IPS-NIHi11 (cell line): ENCODE measurements at places on chromosomes 3 and 15.

DNA sequence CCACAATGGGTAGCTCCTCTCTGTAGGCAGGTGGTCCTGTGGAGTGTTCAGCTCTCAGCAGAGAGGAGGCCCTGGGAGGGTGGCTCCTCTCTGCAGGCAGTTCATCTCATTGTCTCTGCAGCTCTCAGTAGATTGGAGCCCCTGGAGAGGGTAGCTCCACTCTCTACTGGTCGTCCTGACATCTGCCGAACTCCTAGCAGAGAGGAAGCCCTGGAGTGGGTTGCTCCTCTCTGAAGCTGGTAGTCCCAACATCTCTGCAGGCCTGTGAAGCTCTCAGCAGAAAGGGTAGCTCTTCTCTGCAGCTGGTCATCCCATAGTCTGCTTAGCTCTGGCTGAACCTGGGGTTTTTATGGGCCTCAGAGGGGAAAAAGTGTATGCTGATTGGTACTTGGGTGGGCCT is 50.8 kb downstream of the EFCAB12 start:
- DNase-seq: no peak

GRCh38 chr3:33834096-33834453 is 35.6 kb downstream of the PDCD6IP start:
- no peak for DNase-seq

- no peak for DNase-seq
These were observed 21.1 kb upstream of the MEIS2 start for GRCh38 chr15:37121492-37121891.

GRCh38 chr3:195559723-195560409 is 16.7 kb upstream of the PPP1R2 start:
- DNase-seq: no peak

DNA sequence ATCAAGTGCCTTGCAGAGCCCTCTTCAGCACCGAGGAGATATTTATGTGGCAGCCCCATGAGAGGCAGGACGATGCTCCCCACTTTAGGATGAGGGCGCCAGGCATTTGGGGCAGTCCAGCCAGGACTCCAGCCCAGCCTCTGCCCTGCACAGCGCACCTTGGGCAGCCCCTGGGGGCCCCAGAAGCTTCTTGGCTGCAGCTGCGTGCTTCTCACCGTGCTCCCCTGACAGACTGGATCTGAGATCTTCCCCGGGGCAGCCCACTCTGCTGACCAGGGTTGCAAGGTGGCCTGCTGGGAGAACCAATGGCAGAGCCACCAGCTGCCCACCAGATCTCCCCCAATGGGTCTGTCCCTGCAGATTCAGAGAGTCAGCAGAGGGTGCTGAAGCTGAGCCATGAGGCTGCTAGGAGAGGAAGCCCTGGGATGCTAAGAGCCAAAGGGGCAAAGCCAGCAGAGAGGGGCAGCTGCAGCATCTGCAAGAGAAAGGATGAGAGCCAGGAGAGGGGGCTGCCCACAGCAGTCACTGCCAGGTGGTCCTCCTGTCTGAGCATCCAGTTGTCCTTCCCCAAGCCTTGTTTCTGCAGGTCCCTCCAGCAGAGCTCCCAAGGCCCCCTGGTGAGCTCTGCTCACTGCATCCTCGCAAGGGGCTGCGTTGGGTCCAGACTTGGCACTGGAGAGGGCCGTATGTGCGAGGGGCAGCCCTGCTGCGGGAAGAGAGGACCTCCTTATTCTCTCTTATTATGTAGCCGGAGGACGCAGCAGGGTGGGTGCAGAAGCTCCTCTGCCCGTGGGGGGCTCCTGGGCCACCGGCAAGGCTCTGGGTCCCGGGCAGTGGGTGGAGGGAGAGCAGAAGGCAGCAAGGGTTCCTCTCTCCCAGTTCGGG is 14.7 kb upstream of the KLF13 start:
- no peak for DNase-seq

DNA sequence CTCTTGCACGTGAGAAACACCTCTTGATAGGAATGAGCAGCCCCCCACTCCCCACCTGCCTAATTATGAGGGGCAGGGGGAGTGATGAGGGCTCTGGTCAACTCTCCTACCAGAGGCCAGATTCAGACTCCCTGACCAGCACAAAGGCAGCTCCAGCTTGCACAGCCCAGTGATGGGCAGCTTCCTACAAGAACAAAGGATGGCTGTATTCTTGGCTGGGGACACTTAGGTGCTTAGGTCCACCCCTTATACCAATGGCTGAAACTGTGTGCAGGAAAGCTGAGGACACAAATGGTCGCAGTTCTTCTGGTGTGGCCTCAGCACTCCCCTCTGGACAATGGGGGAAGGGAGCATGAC is 81.8 kb downstream of the IQSEC1 start:
- DNase-seq: no peak
